ENCODE measurements at places on chromosomes 7 and 10. TPM values are rescaled to one million over a fixed set of nuclear protein-coding genes. Genes with fewer than 3 reads are reported as not detected.

- DNase-seq: no peak
These were observed 80.2 kb downstream of the ZMYND11 start for GRCh38 chr10:215444-215843.

DNA sequence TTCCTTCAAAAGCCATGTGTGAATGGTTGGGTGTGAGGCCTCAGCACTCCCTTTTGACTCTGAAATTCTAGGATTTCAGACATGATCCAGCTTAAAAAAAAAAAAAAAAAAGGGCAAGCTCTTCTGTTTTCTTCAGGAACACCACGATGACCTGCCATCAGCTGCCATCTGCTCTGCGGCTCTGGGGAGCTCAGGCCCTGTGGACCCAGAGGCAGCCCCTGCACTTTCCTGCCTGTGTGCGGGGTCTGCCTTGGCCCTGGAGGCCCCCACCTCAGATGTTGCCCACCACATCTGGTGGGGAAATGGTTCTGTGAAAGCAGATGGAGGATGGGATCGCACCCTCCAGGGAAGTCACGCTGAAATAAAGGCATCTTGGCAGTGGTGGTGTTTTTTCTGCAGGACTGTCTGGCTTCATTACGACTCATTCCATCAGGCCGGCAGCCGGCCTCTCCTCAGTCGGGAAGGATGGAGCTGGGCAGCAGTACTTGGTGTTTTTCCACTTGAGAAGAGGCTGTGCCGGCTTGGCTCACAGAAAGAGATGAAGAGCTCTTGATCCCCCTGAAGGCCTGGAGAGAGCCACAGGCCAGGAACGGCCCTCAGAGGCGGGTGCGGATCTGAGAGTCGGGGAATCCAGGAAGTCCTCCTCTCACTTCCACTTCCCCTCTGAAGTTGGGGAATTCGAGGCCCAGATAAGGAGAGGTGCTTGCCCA lies 66.1 kb upstream of the AQP1 start:
- no peak for DNase-seq

GRCh38 chr7:134469622-134470021 lies 10.7 kb upstream of the AKR1B1 start:
- DNase-seq: no peak

- no peak for DNase-seq
These were observed 166.2 kb downstream of the CHCHD3 start for GRCh38 chr7:132915647-132916046.

DNA sequence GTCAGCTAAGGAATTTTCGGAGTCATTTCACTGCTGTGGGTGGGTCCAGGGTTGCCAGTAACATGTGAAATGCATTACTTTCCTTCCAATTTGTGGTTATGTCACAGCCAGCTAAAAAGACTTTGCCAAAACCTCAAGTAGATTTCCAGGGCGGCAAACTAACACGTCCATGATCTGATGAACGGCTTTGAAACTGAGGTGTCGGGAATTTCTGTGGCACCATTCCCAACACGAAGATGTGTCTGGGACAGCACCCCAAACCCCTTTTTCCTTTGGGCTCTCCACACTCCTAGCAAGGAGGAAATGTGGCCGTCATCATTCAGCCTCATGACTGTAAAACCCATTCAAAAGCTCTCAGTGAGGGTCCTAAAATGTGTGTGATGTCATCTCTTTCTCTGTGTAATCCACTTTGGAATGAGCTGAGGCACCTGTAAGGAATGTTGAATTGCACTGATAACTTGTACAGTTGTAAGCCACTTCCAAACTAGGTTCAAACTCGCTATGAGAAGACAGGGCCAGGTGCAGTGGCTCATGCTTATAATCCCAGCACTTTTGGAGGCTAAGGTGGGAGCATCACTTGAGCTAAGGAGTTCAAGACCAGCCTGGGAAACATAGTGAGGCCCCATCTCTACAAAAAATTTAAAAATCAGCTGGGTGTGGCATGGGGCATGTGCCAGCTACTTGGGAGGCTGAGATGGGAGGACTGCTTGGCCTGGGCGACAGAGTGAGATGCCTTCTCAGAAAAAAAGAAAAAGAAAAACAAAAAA lies 146.1 kb upstream of the FRMD4A start:
- no peak for DNase-seq

The GARS1 gene
- 90.5 TPM for polyA plus RNA-seq

Data from left renal cortex interstitium (tissue), 4 donors.